Sciatic nerve (tissue), 2 donors: ENCODE measurements at places on chromosomes 1 and 21.

GRCh38 chr1:153792631-153793041 lies 17.4 kb downstream of the SLC27A3 start:
- peak; percentile 51 for DNase-seq

- no peak for DNase-seq
These were observed 63.6 kb downstream of the MIS18A start for GRCh38 chr21:32215306-32215685.

- no peak for DNase-seq
These were observed 47.6 kb upstream of the ADARB1 start for GRCh38 chr21:45026826-45027225.

- DNase-seq = no peak
These were observed at the start of gene RIPK4 for GRCh38 chr21:41766883-41767605. RIPK4 (minus strand) TSS chr21:41767052; CDS start chr21:41767041, 11 bp downstream.

DNA sequence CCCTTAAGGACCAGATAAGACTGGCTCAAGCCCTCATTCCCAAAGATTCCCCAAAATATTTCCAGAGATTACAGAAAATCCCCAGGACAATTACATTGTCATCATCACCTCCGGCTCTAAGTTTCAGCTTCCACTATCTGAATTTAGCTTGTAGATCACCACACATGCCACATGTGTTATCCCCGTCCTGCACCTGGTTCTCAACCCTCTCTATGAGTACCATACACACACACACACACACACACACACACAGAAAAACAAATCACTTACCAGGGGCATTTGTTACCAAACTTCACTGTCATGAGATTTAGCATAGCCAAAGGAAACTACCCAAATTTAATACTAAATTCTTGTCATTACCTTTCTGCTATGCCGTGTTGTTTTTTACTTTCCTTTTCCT lies 15.4 kb upstream of the TSPAN1 start:
- no peak for DNase-seq

- peak; percentile 79 for DNase-seq
These were observed 36.0 kb downstream of the PABPC4 start for GRCh38 chr1:39540504-39541031.

DNA sequence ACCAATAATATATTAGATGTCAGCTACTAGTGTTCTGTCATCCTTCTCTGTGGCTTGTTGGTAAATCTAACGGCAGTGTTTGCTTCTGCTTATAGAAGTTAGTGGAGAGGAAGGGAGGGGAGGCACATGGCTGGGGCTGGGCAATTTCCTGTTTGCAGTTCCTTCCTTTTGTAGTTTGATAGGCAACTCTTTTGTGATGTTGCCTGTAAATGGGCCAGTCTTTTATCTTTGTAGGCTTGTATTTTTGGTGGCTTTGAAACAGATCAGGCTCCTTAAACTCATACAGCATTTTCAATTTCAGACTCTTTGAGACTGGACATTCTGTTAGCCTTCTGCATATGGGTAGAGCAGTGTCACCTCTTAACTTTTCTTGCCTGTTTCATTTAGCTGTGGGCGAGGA lies 48.1 kb downstream of the CDC14A start:
- no peak for DNase-seq

- no peak for DNase-seq
These were observed 70.0 kb downstream of the PRKAA2 start for GRCh38 chr1:56715156-56715555.

GRCh38 chr1:55420929-55421716 lies 206.0 kb upstream of the USP24 start:
- no peak for DNase-seq

DNA sequence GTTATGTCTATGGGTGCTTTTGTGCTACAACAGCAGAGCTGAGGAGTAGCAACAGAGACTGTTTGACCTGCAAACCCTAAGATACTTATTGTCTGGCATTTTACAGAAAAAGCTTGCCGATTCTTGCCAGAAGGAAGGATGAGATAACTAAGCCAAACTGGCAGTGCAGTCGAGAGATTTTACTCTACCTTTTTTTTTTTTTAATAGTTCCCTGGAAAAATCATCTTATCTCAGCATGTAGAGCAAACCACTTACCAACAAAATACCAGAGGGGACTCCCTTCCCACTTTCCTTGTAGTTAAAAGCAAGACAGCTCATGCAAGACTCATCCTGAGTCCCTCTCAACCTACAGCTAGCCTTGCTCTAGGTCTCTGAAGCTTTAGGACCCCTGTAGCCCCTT lies 132.9 kb downstream of the SYT2 start:
- no peak for DNase-seq

GRCh38 chr1:15412843-15413242 lies 3.2 kb downstream of the EFHD2 start:
- DNase-seq = no peak

DNA sequence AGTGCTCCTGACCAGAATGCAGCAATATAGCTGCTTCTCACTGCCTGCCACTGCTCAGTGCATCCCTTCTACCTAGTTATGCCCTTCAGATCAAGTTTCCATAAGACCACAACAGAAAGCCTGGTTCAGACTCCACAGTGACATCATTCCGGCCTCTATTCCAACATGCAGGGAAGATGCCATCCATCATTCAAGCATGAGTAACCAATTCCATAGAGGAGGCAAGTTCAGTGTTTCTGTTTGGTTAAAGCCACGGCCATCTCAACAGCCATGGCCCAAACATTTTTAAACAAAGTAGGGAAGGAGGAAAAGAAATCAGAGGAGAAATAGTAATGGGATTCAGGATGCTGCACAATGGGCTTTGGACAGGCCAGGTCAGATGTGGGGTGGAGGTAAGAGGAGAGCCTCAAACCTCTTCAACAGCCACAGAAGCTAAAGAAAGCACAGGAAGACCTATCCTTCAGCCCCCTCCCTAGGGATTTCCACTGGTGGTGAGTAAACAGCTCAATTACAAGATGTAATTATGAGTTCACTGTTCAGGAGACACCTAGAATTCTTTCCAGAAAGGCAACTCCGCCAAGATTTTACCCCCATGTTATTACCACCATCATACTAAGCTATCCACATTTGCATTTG lies 484.9 kb downstream of the SETD4 start:
- no peak for DNase-seq

DNA sequence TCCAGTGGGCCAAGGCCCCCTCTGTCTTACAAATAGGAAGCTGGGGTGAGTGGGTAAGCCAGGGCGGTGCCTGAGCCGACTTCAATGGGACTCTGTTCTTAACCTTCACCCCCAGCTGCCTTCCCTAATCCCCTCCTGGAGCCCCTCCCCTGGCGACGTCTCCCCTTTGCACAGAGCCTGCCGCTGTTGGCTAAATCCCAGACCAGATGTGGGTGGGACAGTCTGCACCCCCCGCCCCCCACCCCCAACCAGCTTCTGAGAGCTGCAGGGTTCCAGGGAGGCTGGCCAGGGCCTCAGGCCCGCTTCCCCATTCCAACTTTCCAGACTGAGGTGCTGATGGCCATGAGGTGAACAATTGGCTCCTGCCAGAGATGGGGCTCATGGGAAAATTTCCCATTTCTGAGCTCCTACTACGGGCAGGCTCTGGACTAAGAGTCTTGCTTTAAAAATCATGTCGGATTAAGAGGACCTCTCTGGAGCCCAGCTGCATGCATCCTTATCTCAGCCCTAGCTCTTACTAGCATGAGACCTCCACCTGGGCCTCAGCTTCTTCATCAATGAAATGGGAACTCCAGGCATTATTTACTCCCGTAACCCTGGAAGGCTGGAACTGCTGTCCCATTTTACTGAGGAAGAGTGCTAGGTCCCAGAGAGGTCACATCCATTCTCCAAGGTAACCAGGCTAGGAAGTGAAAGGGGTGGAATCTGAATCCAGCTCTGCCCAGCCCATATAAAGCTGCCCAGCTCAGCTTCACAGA lies 6.4 kb downstream of the COL8A2 start:
- no peak for DNase-seq

- DNase-seq = no peak
These were observed 15.9 kb downstream of the UCK2 start for GRCh38 chr1:165843304-165843703.

GRCh38 chr1:47385020-47385419 lies 31.1 kb upstream of the FOXE3 start:
- DNase-seq = no peak

- DNase-seq = no peak
These were observed 662.3 kb upstream of the CAMK1G start for GRCh38 chr1:208921259-208921658.

- no peak for DNase-seq
These were observed 4.4 kb upstream of the FNDC5 start for GRCh38 chr1:32874860-32875752.

- no peak for DNase-seq
These were observed 89.8 kb upstream of the KLHDC7A start for GRCh38 chr1:18390953-18391352.

- no peak for DNase-seq
These were observed 104.8 kb downstream of the RERE start for GRCh38 chr1:8712413-8713231.

GRCh38 chr1:241518476-241519307 lies 863 bp downstream of the FH start:
- DNase-seq = peak; percentile 62

- no peak for DNase-seq
These were observed 37.6 kb downstream of the MCOLN2 start for GRCh38 chr1:84959294-84959693.

DNA sequence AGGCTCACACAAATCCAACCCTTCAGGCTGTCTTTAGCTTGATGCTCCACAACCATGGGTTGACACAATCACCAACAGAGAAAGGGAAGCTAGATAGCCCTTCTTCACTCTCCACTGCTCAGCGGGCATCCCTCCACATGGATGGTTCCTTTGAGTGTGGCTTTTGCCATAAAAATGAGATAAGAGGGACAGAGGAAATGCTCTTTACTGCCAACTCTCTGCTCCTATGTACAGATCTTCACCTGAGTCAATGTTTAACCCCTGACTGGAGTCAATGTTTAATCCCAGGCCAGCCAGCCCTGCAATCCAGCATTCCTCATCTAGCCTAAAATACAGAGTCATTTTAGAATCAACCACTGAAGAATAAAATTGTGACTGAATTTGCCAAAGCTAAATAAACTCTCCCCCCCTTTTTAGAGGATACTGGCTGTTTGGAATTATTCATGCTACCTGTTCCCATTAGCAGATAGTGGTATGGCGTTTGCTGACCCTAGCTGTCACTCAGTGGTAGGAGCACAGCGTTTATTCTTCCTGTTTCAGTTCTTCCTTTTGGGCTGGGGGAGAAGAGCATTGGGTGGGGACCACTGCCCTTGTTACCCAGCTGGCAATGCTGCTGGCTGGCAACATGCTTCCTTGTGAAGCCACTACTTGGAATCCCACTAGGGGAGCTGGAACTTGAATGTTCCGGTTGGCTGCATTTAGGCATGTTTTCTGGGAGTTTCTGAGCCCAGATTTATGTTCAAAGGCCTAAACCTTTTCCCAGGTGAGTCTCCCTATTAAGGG lies 5.2 kb upstream of the PIGR start:
- no peak for DNase-seq

DNA sequence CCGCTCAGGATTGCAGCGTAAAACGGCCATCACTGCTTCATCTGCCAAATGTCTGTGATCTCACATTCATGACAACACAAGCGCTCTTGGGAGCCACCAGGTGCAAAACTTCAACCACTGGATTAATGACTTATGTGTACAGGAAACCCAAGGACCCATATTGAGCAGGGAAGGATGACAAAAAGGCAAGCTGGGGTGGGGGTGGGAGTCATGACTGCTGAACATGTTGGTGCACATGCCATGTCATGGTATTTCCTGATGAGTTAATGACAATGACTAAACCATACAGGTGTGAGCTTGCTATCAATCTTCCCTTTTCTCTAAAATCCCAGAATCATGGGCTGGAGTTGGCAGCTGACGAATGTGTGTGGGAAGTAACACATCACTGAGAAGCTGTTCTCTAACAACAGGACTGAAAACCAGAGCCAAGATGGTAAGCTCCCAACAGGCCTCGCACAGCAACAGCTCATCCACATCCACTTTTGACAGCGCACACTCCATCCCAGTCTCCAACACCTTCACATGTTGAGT lies 3.1 kb upstream of the SH2D5 start:
- peak; percentile 33 for DNase-seq

GRCh38 chr1:39907528-39908453 lies 6.1 kb upstream of the MYCL start:
- DNase-seq = no peak

- no peak for DNase-seq
These were observed 7.7 kb downstream of the SLC5A9 start for GRCh38 chr1:48230236-48230635.

GRCh38 chr1:209805341-209805781 lies 581 bp downstream of the IRF6 start:
- DNase-seq = no peak

DNA sequence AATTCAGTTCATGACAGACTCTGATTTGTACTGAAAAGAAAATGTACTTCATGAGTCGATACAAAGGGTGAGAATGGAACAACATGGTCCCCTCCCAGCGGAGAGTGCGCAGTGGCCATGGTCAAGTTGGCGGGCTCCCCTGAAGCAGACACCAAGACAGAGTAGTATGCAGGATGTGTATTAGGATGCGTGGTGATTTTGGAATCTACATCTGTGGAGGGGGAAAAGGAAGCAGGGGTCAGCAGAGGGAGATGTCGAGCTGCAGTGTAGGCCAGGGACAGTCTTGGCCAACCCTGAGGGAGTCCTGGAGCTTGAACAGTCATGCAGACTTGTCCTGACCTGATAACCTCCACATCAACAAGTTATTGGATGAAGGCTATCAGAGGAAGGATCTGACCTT lies 481.0 kb downstream of the OMA1 start:
- DNase-seq = no peak

- no peak for DNase-seq
These were observed 3.9 kb downstream of the EGLN1 start for GRCh38 chr1:231418101-231418740.

DNA sequence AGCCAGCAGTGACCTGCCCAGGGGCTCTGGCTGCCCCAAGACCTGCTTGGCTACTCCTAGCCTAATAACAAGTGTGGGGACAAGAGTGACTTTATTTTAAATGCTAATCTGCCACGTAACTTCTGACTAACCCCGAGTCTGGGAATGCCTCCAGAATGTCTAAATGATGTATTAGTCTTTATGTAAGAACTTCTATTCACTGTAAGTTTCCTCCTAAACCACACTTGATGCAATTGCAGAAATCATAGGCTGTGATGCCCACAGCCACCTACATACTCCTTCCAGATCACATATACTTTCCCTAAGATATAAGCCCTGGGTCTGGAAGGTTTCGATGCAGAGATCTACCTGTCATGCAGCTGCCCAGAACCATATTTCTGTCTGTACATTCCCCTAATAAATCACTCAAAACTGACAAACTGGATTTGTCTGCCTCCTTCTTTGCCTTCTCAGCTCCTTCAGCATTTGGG lies 5.9 kb upstream of the VPS45 start:
- DNase-seq = no peak
